ENCODE measurements at places on chromosomes 16 and 17.
A peak's percentile ranks its signal among the peaks of the same experiment; 100 is the strongest.

GRCh38 chr16:85420501-85421337 is 192.4 kb upstream of the GSE1 start:
- peak; percentile 75 for DNase-seq

DNA sequence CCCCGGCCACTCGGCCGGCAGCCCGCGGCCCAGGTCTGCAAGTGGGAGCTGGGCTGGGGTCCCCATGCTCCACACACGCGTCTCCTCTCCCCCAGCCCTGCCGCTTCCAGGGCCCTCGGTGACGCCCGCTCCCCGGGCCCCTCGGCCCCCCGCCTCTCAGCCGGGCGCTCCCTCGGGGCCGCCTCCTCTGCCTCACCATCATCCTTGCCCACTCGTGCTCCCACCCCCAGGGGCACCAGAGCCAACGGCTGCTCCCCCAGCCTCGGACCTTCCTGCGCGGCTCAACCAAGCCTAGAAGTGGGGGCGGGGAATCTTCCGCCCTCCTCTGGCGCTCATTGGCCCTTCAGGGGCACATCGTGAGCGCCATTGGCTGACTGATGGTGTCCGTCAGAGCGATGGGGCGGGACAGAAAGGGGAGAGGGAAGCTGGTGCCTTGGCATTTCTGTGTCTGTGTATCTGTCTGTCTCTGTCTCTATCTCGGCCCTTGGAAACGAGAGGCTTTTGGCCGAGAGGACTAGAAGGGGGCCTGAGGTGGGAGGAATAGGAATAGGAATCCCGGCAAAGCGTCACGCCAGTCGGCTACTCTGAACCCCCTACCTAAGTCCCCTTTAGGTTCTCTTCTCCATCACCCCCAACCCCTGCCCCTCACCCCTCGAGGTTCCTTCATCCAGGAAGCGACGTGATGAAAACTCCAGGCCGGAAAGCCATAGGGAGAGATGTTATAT is 88.9 kb downstream of the CDC27 start:
- peak; percentile 85 for DNase-seq

DNA sequence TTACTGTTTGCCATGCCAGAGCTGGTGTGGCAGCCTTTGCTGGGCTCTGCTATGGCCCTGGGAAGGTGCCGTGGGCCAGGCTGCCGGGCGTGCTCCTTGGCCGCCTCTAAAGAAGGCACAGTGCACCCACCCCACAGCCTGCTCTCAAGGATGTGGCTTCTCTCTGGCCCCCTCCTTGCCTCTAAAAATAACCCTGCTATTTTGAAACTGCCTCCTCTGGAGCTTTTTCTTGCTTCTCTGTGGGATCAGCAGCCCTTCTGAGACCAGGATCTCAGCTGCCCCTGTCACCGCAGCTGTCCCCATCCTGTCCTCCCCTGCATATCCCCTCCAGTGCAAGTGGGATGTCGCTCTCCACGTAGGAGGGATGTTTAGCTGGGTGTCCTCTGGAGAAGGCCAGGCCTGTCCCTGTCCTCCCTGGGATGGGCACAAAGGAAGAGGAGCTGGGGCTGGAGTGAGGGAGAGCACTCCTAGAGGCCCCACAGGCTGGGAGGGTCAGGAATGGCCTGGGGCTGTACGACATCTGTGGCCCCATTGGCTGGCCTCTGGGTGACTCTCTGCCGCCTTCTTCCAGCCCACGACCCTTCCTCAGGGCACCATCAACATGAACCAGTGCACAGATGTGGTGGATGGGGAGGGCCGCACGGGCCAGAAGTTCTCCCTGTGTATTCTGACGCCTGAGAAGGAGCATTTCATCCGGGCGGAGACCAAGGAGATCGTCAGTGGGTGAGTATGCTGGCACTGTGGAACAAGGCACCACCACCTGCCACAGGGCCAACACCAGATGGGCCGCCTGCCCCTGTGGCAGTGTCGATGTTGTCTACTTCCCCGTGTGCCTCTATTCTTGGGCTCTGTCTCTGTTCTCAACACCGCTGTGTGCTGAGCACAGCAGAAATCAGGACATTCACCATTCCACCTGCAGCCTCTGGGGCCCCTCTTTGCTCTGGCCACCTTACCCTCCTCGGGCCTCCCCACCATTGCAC is 79.7 kb downstream of the PLD6 start:
- no peak for DNase-seq

DNA sequence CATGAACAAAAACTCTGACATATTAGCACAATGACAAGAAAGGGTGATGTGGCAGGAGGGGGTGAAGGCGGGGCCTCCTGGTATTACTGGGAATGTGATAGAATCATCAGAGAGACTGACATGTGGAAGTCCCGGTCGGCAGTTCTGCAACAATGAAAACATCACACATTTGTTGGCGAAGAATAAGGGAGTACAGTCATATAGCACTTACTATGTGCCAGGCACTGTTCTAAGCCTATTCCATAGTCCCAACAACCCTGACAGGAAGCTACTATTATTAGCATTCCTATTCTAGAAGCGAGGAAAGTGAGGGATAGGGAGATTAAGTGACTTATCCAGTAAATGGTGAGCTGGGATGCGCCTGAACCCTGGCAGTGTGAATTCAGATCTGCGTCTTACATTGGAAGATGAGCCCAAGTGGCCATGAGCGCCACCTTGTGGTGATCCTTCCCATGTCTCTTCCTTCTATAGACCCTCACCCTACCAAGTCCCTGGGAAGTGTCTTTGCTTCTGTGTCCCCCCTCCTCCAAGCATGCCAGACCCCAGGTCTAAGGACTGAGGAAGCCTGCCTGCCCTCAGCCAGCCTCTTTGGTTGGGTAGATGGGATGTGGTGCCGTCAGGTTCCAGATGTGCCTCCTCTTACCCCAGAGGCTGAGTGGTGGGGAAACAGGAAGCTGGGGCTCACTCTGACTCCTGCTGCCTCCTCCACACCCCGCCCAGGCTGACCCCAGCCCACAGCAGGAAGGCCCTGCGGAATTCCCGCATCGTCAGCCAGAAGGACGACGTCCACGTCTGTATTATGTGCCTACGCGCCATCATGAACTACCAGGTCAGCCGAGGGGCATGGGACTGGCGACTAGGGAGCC is 14.0 kb downstream of the FMNL1 start:
- peak; percentile 59 for DNase-seq

GRCh38 chr17:9270921-9271320 is 249.6 kb downstream of the NTN1 start:
- DNase-seq, result no peak

All from stimulated activated CD4-positive, alpha-beta T cell treated with anti-CD3 and anti-CD28 coated beads, TNF-alpha, amount 100 ng/mL, for 1 hour (primary cell).